ENCODE measurements at places on chromosomes 7 and 10. TPM values are rescaled to one million over a fixed set of nuclear protein-coding genes. Genes with fewer than 3 reads are reported as not detected.

Gene SMO
- total RNA-seq = 21.0 TPM

Gene TLL2
- total RNA-seq = 3.7 TPM

Gene OPN1SW
- total RNA-seq = not detected

Gene ACHE
- 0.51 TPM for total RNA-seq

Gene MRLN
- total RNA-seq = not detected

Gene STEAP1
- 0.63 TPM for total RNA-seq

Gene PLAC9
- not detected for total RNA-seq

Gene MASTL
- total RNA-seq = 4.9 TPM

Gene FAM221A
- 3.3 TPM for total RNA-seq

Gene RUFY2
- 5.5 TPM for total RNA-seq

Gene ZNF365
- total RNA-seq = 2.7 TPM

Gene CYP2C18
- total RNA-seq = not detected

Gene CRHR2
- not detected for total RNA-seq

Gene PAX4
- total RNA-seq = not detected

Gene PVRIG
- total RNA-seq = not detected

Gene ZNF37A
- total RNA-seq = 4.4 TPM

Gene TMEM120A
- total RNA-seq = 14.7 TPM

Gene SLC29A4
- total RNA-seq = 4.2 TPM

Gene LRGUK
- total RNA-seq = 0.13 TPM

Gene VSTM2A
- not detected for total RNA-seq

Gene HTR5A
- not detected for total RNA-seq

Gene WDR11
- 33.3 TPM for total RNA-seq

Gene ST7
- total RNA-seq = 13.0 TPM

Gene GIMAP8
- total RNA-seq = not detected

Gene FFAR4
- not detected for total RNA-seq

Gene ABCC2
- 0.38 TPM for total RNA-seq

Gene HOXA2
- total RNA-seq = 2.4 TPM

Gene MOGAT3
- not detected for total RNA-seq

Gene C10orf120
- total RNA-seq = not detected

Gene NKX1-2
- not detected for total RNA-seq

Gene AKR1D1
- not detected for total RNA-seq

Gene DNAJC12
- total RNA-seq = 0.89 TPM

Gene CDH23
- 0.13 TPM for total RNA-seq

Gene VPS37D
- 8.5 TPM for total RNA-seq

Gene MEIG1
- total RNA-seq = not detected

Gene PAPOLB
- total RNA-seq = under 0.01 TPM

Gene CACNB2
- not detected for total RNA-seq

Gene AKR1C1
- total RNA-seq = 2.4 TPM

Gene PDZD7
- total RNA-seq = 5.5 TPM

Gene RAB19
- 0.33 TPM for total RNA-seq

Gene FBXL13
- total RNA-seq = 0.49 TPM

Gene SRGN
- total RNA-seq = 50.1 TPM

Gene DYNC1I1
- 0.16 TPM for total RNA-seq

Gene SERPINE1
- 564 TPM for total RNA-seq

Gene SPAM1
- total RNA-seq = not detected

Gene TRPV5
- not detected for total RNA-seq

Gene CFAP46
- total RNA-seq = 2.3 TPM

Gene THSD7A
- total RNA-seq = 1.4 TPM

Gene ATP6V0A4
- 0.13 TPM for total RNA-seq

Gene ADK
- total RNA-seq = 18.0 TPM
